Calu3 (cell line): ENCODE measurements at places on chromosomes 2 and 18.

DNA sequence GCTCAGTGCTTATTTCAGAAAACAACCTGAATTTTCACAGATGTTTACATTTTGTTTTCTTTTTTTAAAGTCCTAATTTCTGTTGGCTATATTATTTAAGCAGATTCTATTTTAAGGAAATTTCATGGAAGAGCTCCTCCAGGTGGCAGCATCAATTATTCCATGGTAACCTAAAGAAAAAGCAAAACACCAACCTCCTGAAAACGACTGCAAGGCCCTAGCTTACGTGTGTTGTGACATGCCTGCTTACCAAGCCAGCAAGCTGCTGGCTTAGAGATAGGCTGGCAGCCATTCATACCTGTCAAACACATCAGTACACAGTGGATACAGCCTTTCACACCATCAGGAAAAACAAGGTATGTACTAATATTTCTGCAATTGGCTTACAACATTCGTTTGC, 64.9 kb downstream of the LPIN2 start:
- DNase-seq: peak; percentile 4

- no peak for DNase-seq
Measured at GRCh38 chr2:74001781-74002504, 17.2 kb downstream of the TET3 start.

- no peak for DNase-seq
Measured at GRCh38 chr2:232406556-232407310, at the start of gene ALPG. Gene ALPG, plus strand, starts transcription at chr2:232406844. Its CDS starts 51 bp downstream, at chr2:232406895.

DNA sequence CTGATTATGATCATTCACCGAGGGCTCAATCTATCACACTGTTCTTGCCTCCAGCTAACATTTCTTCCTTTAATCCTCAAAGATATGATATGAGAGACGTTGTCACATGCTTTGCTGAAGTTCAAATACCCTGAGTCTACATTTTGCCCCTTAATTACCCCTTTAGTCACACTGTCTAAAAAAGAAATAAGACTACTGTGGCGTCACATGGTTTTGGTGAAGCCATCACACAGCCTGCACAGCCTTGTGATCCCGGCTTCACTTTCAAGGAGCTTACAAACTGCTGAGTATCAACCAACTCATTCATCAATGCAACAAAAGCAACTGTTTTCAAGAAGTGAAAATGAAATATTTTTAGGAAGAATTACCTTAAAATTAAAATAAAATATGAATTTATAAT, 31.9 kb upstream of the SOCS6 start:
- no peak for DNase-seq

DNA sequence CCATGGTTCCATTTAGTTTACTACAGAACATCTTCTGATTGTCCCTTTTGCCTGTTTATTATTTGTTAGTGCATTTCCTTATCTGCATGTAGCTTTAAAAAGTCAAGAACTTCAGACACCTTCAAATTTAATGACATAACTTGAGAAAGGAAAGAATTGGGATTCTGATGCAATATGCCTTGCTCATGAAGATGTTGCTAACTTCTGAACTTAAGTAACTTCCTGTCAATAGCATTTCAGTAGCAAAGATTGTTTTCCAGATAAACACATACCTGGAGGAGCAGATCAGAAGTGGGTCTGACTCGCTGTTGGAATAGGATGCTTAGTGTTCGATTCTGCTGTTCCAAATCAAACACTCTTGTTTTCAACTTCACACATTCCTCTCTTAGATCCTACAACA, 190.2 kb upstream of the LYPD1 start:
- DNase-seq: no peak

GRCh38 chr2:134648586-134648985, 70.2 kb downstream of the TMEM163 start:
- no peak for DNase-seq

DNA sequence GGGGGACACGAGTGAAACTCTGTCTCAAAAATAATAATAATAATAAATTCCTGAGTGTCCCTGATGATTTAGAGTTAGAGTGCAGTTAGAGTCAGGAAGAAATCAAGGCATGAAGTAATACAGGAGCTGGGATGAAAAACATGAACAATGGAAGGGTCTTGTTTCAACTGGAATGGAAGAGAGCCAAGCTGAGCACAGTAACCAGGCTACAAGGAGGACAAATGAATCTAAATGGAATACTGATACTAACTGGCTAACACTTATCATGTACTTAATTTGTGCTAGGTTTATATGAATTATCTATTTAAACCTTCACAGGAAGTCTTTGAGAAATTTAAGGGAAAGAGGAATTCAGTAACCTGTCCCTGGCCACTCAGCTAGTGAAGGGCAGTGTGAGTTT, 38.8 kb upstream of the PSME4 start:
- no peak for DNase-seq

GRCh38 chr2:39938035-39938835, 159.2 kb upstream of the THUMPD2 start:
- no peak for DNase-seq

DNA sequence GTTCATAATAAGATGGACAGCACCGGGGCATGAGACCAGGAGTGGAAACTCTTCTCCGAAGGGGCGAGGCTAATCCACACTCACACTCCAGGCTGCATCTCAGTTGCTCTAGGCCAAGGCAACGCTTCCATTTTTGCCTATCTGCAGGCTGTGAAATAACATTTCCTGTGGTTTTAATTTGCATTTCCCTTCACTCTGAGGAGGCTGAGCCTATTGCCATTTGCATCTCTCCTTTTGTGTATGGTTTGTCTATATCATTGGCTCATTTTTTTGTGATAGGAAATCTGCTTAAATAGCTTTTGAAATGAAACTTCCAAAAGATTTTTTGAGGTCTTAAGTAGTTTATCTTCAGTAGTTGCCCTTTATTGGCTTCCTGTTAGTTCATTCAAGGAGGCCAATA, 57.6 kb downstream of the TPGS2 start:
- no peak for DNase-seq

- no peak for DNase-seq
Measured at GRCh38 chr2:217107480-217107879, 247.6 kb upstream of the TNP1 start.

DNA sequence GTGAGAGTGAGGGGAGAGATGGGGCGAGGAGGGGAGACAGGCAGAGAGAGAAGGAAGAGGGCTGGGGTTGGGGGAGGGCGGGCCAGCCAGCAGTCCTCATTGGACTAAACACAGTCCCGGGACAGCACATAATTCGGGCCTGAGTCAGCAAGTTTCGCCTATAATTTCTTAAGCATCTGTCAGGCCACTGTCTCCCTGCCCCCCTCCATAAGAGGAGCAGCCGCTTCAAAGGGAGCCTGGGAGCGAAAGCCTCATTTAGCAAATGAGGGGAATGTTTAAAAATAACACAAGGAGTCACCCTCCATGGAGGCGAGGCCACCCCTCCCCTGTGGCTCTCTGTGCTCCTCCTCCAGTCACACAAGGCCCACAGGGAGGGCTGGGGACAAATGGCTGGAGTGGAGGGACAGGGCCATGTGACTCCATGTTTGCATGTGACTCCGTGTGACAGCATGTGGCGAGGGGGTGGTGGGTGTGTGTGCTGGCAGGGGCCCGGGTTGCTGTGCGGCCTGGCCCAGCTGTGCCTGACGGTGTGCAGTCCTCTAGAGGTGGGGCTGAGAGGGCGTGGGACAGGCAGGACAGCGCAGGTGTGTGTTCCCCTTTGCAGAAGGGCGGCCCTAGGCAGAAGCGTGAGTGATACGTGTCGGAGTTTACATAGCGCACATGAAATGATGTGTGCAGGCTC, 162.4 kb downstream of the CELF4 start:
- DNase-seq: no peak

DNA sequence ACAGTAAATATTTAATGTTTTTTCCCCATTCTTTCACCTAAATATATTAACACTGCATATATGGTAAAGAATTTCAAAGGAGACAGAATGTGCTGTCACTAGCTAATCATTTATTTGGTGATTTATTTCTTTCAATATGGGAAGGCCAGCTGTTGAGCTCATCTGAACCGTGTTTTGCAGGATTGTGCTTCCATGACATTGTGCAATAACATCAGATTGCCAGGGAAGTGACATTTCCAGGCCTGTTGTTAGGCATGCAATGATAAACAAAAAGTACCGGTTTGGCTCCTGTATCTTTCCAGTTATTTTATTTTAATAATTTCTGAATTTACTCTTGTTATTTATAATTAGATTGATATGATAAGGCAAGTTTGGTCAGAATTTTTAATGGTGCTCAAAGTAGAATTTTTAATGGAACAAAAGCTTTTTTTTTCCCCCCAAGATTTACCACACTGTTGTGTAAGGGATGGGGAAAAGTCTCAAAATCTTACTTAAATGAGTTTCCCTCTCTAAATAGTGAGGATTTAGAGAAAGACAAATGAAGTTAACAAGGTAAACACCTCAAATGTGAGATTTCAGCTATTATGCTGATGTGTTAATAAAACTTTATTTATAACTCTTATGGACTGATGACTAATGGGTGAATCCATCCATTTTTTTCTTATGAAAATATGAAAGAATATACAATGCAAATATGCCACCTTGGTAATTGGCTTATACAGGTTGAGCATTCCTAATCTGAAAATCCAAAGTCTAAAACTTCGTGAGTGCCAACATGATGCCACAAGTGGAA, 52.7 kb downstream of the MALT1 start:
- DNase-seq: no peak

GRCh38 chr18:44425161-44425560, 255.5 kb upstream of the SETBP1 start:
- DNase-seq: no peak

DNA sequence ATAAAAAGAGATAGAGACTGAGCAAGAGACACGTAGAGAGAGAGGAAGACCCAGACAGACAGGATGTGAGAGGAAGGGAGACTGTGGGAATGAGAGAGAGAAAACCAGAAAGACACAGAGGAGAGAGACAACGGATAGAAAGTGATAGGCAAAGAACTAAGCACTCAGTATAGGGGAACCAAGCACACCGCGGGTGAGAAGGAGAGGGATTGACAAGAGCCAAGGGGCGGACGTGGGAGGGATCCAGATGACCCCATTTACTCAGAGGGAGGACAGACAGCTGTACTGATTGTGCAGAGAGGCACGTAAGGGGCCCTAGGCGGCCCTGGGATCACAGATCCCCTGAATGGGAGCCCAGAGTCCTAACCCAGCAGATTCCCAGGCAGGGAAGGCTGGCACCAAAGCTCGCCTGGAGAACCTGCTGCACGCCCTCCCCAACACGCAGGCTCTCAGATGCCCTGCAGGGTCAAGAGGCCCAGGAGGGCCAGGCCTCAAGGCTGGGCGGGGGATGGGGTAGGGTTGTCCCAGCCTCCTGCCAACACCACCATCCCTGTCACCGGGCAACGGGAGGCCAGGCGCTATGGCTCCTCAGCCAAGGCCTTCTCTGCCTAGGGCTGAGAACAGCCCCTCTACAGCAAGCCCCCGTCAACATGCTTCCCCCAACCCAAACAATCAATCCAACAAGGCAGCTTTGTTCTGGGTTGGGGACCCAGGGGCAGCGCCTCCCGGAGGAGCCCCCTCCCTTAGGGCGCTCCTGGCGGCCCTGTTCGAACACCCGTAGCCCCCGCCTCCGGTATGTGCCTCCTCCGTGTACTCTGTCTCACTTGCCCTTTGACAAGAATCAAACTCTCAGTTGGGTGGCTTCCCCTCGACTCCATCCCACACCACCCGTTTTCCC, 579 bp downstream of the LOXL3 start:
- no peak for DNase-seq

DNA sequence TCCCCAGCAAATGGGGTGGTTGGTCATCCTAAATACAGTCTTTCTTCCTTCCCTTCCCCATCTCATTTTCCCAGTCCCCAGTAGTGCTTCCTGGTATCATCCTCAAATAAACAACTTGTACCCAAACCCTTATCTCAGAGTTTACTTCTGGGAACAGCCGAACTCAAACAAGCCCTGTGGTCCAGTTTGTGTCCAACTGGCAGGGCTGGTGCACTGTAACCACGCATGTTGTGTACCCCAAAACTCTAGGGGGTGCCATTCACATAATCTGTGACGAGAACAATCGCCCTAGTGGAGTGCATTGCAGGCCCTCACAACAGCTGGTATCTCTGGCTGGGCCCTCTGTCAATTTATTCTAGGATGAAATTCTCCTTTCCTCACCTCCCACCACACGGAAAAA, 366.2 kb downstream of the TNS1 start:
- DNase-seq: no peak

DNA sequence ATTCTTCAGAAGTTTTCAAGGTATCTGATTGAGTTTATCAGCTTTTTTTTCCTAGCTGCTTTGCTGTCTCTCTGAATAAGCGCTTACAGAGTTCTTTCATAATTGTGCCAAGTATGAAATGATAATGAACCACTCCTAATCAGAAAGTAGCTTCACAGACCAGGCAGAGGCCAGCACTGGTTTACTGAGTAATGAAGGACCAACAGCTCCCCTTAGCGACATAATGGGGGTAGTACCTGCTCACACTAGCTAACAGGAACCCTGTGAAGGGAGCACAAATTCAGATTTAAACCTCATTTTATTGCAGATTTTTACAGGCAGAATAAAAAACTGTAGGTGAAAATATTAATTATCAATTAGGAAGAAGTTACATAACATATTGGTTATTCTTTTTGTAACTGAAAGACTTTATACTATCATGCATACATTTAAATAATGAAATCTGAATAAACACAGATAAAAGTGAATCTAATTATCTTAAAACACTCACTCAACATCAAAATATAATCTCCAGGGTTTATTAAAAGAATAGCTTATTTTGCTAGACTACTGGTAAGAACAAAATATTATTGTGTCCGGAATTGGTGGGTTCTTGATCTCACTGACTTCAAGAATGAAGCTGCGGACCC, 53.7 kb upstream of the LRRC30 start:
- peak; percentile 53 for DNase-seq

- DNase-seq: no peak
Measured at GRCh38 chr2:240962300-240963064, 35.9 kb upstream of the SNED1 start.

DNA sequence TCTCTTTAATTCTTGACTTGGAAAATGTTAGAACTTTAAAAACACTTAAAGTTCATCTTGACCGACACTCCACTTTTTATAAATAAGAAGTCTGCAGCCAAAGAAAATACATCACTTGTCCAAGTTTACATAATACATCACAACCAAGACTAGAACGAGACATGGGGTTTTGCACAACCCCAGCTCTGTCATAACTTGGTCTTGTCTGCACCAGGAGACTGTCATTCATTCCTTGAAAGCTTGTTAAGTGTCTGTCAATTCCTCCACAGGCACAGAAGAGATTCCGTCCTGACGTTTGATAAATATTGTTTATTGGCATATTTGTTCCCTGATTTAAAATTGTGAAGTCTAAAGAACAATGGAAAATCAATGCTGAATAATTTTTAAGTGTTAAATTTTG, 139.5 kb upstream of the SETBP1 start:
- DNase-seq: no peak

DNA sequence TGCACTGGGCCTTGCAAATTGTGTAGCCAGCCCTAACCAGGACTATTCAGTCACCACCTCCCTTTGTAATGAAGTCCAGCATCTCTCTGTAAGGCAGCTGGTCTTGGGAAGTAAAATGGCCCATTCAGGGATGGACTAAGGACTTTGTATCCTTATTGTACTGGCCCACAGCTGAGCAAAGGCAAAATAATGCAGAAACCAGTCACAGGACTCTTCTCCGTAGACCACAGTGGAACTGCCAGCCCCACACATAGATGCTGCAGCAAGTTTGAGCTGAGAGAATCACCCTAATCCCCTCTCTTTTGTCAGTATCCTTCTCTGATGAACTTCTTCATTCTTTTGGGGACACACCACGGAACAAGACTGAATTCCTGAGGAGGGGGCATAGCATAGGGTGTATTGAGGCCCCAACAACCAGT, 73.6 kb upstream of the RTN4 start:
- DNase-seq: no peak

- DNase-seq: peak; percentile 91
Measured at GRCh38 chr2:169034256-169034655, 3.1 kb upstream of the ABCB11 start.
